ENCODE measurements at places on chromosomes 4 and X. TPM values are rescaled to one million over a fixed set of nuclear protein-coding genes. Genes with fewer than 3 reads are reported as not detected.

The BTC gene
- 7.1 TPM for polyA plus RNA-seq

The ASB12 gene
- 0.39 TPM for polyA plus RNA-seq

The POLN gene
- 1.0 TPM for polyA plus RNA-seq

The CT45A5 gene
- not detected for polyA plus RNA-seq

Data from urinary bladder (tissue), 4 donors.